HCT116 (cell line): ENCODE measurements at places on chromosomes 13 and 19.

- DNase-seq: no peak
Observed at GRCh38 chr13:40283666-40284065, 382.8 kb downstream of the FOXO1 start.

- no peak for DNase-seq
Observed at GRCh38 chr13:46996316-46997030, 99.6 kb upstream of the HTR2A start.

GRCh38 chr13:19672990-19673389 lies 39.5 kb downstream of the MPHOSPH8 start:
- DNase-seq: no peak

DNA sequence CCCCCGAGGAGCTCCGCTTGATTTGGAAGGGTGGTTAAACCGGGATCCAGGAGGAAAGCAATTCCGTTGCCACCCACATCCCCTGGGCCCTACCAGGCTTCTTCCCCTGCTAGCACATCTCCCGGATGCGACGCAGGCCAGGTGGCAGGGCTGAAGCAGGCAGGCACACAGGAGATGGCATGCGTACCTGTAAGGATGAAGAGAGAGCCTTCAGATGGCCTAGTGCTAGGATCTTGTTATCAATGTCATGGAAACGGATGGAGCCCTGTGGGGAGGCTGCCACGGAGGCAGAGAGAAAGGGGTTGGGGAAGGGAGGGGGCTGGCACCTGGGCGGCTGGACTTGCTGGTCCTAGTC lies 8.5 kb upstream of the SOX1 start:
- DNase-seq: no peak
